ENCODE measurements at places on chromosomes 3 and 15.

- DNase-seq: no peak
Measured at GRCh38 chr3:5061218-5061569, 60.9 kb upstream of the ARL8B start.

DNA sequence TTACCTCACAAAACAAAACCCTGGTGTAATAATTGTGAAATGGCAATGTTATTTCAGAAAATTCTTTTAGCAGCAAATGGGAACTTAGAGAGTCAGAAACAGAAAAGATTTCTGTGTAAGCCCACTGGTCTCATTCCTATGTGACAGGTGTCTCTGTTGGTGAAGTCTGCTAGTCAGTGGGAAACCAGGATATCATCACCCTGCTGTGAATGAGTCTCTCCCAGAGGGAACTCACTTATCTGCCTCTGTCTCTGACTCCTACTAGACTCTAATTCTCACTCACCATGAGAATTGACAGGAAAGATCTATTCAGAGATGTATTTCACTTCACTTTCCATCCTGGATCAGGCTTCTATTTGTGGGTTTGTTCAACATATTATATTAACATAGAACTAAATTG is 266.0 kb downstream of the EPHA3 start:
- no peak for DNase-seq

DNA sequence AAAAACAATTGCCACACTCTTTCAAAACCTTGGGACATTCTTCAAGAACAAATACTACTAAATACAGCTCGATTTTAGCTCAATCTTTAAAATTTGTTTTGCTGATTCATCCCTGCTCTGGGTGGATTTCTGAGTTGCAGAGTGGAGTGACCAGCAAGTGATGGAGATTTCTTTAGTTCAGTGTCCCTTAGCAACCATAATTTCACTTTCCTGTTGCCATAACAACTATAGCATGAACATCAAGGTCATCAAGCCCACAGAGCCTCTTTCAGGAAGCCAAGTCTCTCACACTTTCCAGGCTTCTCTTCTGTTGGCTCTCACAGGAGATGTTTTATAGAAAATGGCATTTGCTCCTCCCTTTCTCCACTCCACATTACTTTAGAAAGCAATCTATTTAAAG is 597.2 kb upstream of the ADAMTS9 start:
- no peak for DNase-seq

GRCh38 chr3:30638685-30639412 is 32.4 kb downstream of the TGFBR2 start:
- DNase-seq: no peak

DNA sequence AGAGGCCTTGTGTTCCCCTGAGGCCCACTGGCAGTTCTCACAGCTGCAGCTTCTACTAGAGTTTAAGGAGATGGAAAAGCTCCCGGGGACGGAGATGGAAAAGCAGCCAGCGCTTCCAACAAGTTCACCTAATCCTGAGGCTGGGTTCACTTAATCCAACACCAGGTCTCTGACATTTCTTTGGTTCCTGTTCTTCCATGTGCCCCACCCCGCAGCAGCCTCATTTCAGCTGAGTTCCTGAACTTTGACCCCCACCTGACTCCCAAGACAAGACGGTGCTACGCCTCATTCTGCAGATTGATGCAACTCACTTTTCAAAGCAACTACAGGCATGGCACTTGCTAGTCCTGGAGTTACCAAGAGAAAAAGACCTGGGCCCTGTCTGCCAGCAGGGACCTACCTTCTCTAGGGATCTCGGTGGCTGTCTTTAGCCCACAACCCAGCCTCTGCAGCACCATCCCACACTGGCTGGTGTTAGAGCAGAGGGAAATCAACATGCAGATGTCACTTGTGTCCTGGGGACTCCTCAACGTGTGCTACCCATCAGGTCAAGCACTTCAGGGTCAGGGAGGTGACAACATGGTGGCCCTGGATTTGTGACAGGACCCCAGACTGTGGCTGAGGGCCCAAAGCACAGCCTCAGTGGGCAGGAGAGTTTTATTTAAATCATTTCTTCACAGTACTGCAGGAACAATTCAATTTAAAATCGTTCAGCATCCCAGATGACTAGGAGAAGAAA is 406.1 kb downstream of the VPS13C start:
- DNase-seq: no peak

GRCh38 chr15:41291065-41291631 is 41.2 kb downstream of the OIP5 start:
- DNase-seq: no peak

- no peak for DNase-seq
Measured at GRCh38 chr3:57810048-57810447, 53.9 kb downstream of the SLMAP start.

DNA sequence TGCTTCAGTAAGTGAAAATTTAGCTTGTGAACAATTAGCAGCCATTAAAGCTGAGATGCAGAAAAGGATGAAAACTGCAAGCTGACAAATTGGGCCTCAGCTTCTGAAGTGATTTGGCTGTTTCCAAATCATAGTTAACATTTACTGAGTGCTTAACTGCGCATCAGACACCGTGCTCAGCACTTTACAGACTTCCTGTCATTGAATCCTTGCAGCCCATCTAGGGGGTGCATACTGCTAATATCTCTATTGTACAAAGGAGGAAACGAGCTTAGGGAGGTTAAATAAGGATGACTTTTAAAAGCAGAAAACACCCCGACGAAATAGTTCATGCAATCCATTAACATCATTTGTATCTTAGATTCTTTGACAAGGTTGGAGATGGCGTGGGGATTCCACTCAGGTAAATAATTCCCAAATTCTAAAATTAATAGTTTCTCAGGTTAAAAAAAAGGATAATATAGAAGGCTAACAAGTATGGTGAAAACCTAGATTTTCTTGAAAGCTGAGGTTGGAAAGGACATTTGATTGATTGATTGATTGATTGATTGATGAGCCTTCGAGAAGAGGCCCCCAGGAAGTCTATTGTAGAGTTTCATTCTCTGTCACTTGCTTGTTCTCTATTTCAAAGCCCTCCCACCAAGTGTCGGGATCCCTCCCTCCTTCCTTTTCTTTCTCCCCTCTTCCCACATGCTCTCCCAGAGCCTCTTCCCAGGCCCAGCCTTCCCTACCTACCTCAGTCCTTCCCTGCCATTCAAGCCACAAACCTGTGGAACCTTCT is 23.5 kb upstream of the EPHB3 start:
- DNase-seq: no peak

DNA sequence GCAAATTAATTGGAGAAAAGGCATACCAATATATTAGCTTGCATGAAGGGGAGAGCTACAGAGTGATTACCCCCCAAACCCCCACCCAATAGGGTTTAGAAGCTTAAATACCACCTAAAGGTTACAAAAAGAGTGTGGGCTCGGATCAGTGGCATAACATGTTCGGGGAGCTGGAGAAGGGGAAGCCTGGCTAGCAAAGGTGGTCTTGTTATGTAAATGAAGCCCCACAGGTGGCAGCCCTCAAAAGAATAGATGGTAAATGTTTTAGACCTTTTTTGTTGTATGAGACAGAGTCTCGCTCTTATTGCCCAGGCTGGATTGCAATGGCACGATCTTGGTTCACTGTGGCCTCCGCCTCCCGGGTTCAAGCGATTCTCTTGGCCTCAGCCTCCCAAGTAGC is 10.9 kb upstream of the PXK start:
- DNase-seq: no peak

DNA sequence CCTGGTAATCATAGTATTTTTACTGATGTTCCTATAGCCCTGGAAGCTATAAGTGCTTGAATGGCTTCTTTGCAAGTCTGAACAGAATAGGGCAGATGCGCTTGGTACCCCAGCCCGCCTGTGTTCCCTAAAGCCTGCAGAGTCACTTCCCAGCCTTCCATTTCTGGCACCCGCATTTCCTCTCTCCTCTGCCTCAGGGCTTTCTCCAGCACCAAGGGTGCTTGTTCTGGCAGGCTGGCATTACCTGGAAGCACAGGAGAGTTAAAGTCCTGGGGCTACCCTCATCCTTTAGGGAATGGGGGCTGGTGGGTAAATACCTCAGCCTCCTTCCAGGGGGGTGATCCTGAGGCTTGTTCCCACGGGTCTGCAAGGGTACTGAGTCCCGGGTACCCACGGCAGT is 7.4 kb upstream of the CHRNA3 start:
- no peak for DNase-seq

DNA sequence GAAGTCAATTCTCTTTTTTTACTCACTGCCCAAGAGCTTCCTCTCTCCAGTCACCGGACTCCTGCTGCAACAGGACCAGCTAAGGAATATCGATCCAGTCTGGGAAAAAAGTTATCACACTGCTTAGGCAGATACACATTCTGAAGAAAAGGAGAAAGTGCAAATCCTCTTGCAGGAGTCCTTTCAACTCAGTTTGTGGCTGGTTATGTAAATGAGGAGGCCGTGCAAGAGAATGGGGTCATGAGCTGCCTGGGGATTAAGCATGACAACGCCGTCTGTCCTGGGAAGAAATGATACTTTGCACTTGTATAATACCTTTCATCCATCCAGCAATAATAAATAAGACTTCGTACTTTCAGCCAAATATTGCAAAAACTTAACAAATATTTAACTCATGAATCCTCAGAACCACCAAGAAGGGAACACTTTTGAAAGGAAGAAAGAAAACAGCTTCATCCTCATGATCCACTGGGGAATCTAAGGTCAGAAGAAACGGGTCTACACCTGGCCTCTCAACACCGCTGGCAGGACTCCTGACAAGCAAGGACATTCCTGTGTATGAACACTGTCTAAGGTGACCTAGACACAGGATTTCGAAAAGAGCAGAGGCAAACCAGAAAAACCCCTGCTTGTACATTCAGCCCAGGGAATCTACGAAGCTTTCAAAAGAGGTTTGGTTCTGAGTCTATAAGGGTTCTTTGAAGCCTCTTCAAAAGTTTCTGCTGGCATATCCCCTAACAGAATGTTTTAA is 13.1 kb upstream of the WWTR1 start:
- no peak for DNase-seq

DNA sequence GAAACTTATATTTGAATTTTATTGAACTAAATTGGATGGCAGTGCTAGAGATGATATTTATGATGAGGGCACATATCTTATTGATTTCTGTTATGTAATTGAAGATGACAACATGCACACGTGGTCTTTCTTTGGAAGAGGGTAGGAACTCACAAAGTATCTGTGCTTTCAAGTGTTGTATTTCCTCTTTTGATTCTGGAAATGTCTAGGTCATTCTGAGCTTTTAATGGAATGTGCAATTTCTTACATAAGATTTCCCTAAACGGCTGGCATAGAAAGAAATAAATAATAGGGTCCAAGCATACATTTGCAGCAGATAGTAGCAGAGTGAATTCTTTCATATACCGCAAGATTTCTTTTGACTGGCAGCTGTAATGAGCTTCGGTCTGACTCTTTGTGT is 10.1 kb upstream of the GPR171 start:
- no peak for DNase-seq

DNA sequence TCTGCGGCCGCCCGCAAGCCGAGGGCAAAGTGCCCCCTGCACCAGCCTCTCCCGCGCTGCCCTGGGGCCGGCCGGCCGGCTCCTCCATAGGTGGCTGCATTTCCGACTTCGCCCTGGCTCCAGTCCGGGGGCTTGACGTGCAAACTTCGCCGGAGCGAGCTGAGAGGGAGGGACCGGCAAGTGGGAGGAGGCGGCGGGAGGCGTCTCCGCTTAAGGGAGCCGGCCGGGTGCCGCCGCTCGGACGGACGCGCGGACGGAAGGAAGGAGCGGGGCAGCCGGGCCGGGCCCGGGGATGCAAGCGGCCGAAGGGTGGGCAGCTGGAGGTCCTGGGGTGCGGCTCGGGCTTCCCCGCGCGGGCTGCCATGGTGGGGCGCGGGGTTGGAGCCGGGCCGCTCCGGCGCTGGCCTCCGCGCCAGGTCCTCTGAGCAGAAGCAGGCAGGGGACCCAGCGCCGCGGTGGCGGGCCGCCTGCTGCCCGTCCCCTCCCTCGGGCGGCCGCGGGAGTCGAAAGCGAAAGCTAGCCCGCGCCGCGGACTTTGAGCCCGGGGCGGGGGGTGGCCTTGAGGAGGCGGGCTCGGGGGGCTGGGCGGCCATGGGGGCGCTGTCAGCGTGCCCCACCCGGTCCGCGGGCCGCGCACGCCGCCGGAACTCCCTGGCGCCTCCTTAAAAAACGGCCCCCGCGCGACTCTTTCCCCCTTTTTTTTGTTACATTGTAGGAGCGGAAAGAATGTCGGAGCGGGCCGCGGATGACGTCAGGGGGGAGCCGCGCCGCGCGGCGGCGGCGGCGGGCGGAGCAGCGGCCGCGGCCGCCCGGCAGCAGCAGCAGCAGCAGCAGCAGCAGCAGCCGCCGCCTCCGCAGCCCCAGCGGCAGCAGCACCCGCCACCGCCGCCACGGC is at the start of gene SCAANT1:
TSS of gene SCAANT1 (minus strand) at position 511 of the 895 bp plus-strand sequence.
- DNase-seq: peak; percentile 90

DNA sequence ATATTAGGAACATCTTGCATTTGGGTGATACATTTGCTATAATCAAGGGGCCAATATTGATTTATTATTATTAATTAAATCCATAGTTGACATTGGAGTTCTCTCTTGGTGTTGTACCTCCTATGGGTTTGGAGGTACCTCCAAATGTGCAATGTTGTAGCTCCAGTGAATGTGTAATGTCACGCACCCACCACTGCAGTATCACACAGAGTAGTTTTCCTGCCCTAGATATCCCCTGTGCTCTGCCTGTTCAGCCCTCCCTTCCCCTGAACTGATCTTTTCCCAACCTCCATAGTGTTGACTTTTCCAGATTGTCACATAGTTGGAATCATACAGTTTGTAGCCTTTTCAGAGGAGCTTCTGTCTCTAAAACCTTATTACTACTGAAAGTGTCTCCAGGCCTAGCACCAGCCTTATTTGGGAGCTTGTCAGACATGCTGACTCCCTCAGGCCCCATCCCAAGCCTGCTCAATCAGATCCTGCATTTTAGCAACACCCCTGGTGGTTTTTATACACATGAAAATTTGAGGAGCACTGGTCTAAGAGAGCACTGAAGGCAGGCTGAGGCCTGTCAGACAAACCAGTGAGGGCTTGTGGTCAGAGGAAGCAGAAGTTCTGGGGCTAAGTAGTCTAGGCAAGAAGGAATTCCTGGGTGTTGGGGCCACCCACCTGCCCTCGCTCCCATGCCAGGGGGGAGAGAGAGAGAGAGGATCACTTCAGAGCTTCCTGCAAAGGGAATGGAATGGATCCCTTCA is 73.4 kb downstream of the SLC6A11 start:
- no peak for DNase-seq

DNA sequence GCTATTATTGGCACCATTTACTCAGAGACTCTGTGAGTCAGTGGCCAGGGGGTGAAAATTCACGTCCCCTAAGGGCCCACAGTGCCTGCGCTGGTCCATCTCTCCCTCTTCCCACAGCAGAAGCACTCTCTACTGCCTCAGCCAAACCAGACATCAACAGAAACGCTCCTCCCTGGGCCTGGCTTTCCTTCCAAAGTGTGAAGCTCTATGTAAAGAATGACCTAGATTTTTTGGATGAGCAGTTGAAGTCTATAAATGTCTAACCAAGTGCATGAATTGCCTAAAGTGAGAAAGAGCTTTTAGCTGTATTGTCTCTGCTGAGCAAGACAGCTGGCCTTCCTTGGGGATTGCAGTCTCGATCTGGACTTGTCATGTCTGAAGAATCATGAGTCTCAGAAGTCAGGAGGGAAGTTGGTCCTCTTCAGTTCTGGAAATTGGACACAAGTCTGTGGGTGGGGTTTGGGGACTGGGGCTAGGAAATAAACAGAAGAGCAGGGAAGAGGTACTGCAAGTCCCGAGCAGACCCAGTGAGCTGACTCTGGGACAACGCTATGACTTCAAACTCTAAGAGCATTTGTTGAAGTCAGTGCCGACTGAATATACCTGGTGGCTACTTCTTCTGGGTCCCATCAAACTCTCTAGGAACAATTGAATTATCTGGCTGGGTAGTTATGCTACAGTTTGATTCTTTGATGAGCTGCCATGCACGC is 29.0 kb downstream of the RASGRP1 start:
- DNase-seq: peak; percentile 88
